ENCODE measurements at places on chromosomes 4 and X. TPM values are rescaled to one million over a fixed set of nuclear protein-coding genes. Genes with fewer than 3 reads are reported as not detected.

- DNase-seq = no peak
Measured at GRCh38 chrX:18619288-18619687, 52.6 kb downstream of the RS1 start.

- DNase-seq = no peak
Measured at GRCh38 chr4:184389978-184390900, 84.1 kb downstream of the IRF2 start.

DNA sequence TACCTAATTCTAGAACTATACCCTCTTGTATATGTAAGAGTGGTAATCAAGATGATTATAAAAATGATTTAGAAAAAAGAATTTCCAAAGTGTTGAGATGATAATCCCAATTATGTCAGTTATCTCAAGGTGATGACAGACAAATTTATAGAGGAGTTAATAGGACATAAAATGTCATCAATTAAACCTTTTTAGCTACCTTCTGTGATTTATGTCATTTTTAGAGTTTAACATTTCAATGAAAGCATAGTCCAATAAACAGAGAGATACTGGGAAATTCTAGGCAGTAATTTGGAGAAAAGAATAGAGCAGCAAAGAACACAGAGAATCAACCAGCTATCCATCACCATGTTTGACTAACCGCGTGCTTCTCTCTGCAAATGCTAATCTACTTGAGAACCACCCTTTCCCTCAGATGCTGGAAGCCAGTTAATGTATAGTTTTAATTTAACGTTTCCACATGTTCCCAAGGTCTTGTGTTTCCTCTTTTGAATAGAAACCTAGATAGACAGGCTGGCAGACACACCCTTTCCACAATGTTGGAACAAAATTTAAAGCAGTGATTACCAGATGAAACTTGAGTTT lies 433.1 kb upstream of the FAM241A start:
- DNase-seq = no peak

- no peak for DNase-seq
Measured at GRCh38 chr4:7226439-7226838, 34.1 kb downstream of the SORCS2 start.

GRCh38 chr4:156493858-156494257 lies 477.7 kb downstream of the PDGFC start:
- no peak for DNase-seq

- no peak for DNase-seq
Measured at GRCh38 chr4:39786838-39787237, 88.9 kb downstream of the UBE2K start.

DNA sequence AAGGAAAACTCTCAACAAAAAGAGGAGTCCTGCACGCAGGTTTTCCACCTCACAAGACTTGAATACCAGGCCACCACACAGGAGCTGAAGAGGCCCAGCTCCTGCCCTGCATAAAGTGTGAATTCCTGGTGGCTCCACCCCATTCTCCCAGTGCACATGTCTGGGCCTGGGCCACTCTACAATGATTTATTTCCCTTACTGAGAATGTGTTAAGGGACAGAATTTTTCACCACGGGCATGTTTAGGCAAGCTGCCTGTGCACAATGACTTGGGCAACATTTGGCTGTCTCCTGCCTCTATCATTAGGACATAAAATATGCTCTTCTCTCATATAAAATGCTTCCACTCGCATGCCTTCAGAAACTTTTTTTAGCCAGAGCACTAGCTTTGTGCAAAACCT lies 197.1 kb downstream of the SLC7A11 start:
- DNase-seq = no peak

GRCh38 chrX:68203646-68204045 lies 229.6 kb downstream of the OPHN1 start:
- DNase-seq = no peak

- no peak for DNase-seq
Measured at GRCh38 chr4:8033829-8034528, 94.3 kb upstream of the AFAP1 start.

DNA sequence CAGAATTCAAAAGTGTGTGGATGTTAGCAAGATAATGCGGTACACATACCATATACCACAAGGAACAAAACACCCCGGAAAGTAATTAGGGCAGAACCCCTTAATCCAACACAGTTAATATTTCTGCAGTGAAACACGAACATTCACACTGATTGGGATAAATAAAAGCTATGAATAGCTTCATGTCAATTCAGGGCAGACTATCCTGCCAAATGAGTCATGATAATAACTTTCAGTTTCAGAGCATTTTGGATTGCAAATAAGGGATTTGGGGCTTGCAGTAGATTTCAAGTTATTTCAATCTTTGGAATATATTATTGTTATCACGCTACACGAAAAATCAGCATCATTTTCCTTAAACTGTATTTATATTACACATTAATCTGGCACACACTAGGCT lies 24.3 kb downstream of the IRF2 start:
- DNase-seq = no peak

DNA sequence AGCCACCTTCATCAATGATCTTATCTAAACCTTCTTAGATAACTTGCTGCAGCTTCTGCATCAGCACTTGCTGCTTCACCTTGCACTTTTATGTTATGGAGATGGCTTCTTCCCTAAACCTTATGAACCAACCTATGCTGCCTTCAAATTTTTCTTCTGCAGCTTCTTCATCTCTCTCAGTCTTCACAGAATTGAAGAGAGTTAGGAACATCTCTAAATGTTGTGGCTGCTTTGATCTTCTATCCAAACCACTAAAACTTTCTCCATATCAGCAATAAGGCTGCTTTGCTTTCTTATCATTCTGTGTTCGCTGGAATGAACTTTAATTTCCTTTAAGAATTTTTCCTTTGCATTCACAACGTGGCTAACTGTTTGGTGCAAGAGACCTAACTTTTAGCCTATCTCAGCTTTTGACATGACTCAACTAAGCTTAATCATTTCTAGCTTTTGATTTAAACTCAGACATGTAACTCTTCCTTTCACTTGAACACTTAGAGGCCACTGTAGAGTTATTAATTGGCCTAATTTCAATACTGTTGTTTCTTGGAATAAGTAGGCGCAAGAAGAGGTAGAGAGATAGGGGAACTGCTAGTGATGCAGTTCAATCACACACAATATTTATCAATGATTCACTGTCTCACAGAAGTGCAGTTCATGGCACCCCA lies 36.1 kb upstream of the CORIN start:
- no peak for DNase-seq

GRCh38 chr4:40180356-40180755 lies 16.5 kb upstream of the RHOH start:
- DNase-seq = no peak

- DNase-seq = no peak
Measured at GRCh38 chr4:182306792-182307507, 63.7 kb downstream of the TENM3 start.

TEX28 gene
- polyA plus RNA-seq = not detected

OPN1MW gene
- not detected for polyA plus RNA-seq

All from forelimb muscle (tissue), 1 donor.